Stimulated activated naive CD4-positive, alpha-beta T cell (primary cell): ENCODE measurements at places on chromosomes 5 and 9.

DNA sequence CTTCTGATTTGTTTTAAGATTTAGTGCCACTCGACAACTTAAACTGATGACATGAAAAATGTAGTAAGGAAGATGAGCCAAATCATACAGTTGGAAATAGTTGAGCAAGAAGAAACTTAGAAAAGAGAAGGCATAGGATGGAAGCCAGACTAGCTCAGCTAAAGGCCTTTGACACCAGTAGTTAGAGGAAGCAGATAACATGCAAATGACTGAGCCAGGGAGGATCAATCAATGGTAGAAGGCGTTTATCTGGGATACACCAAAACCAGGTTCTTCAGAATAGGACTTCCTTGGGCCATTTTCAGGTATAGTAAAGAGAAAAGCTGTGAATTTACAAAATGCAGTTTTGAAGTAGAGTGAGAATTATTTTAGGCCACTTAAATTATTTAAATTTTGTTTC lies 3.2 kb downstream of the TDRD7 start:
- DNase-seq = no peak

GRCh38 chr9:126128494-126129142 lies 198.0 kb upstream of the MVB12B start:
- no peak for DNase-seq

GRCh38 chr9:115182264-115182663 lies 64.3 kb upstream of the TNC start:
- no peak for DNase-seq

DNA sequence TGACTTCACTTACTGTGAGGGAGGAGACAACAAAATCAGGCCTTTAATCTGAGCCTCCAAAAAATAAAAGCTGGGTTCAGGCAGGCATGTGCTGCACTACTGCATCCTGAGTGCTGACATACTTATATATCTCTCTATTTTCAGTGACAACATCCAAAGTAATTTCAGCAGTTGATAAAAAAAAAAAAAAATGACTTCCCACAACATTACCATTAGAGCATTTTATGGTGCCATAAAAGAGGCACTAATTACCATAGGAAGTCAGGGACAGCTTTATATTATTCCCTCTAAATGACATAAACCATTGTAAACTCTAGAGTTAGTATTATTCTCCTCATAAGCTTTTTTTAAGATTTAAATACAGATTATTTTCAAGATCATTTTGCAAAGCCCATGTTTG lies 346.1 kb downstream of the SLCO4C1 start:
- DNase-seq = no peak
